ENCODE measurements at places on chromosomes 5 and 9.

DNA sequence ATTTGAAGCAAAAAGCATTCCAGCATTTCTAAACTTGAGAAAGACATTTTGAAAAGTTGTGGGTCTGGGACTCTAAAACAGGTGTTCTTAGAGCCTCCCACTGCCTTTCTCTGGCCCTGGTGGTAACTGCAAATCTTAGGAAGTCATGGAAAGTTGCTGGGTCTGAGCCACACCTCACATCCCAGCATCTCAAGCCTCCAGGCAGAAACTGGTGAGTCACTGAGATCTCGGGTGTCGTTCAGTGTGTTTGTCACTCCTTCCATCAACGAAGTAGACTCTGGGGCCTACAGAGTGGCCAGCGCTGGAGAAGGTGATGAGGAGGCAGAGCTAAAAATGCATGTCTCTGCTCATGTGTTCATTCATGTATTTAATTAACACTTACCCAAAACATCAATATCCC, 59.6 kb upstream of the C5orf58 start:
- no peak overlapping the region for H3K4me3 ChIP-seq
- no peaks in the 10 kb centered on the region for H3K4me1 ChIP-seq
- no peaks in the 10 kb centered on the region for H3K36me3 ChIP-seq
- H3K27me3 ChIP-seq = peaks cover 1% of the 10 kb centered on the region

- H3K27ac ChIP-seq = peak overlapping the region; percentile 30
- DNase-seq = no peak
- no peaks in the 10 kb centered on the region for H3K36me3 ChIP-seq
- H3K4me1 ChIP-seq = peaks cover 49% of the 10 kb centered on the region
- peak overlapping the region; percentile 81 for H3K4me3 ChIP-seq
- H3K27me3 ChIP-seq = no peaks in the 10 kb centered on the region
These were observed 4.1 kb upstream of the TUBB4B start for GRCh38 chr9:137236936-137237421.

DNA sequence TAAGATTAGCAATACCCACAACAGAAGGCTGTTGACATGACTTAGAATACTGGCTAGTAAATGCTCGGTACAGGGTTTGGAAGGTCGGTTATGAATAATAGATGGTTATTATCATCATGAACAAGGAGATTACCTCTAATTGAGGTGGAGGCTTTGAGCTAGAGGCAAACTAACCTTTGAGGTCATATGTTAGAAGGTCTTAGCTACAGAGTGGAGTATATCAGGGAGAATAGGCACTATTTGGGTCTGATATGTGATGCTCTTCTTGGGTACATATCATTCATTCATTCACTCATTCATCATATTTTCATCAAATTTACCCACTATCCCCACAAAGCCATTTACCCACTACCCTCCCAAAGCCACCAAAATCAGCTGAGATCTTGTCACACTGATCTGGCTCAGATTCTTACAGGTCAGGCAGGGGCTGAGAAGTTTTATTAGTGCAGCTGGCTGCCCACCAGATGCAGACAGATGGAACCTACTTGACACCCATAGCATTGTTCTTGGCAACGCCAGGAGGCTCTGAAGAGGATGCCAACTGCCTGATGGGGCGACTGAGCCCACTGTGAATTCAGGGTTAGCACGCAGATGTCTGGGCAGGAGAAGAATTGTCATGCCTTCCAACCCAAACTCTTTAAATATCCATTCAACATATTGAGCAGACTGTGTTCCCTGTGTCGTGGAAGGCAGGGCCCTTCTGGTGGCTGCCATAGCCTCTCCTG, 90.2 kb upstream of the SH3PXD2B start:
- no peak for DNase-seq
- no peaks in the 10 kb centered on the region for H3K36me3 ChIP-seq
- peaks cover 3% of the 10 kb centered on the region for H3K27me3 ChIP-seq
- H3K27ac ChIP-seq = no peak overlapping the region

GRCh38 chr9:28410411-28410810, 837.1 kb upstream of the C9orf72 start:
- H3K4me1 ChIP-seq = no peaks in the 10 kb centered on the region
- H3K36me3 ChIP-seq = no peaks in the 10 kb centered on the region
- H3K4me3 ChIP-seq = no peak overlapping the region
- no peak for DNase-seq
- H3K27me3 ChIP-seq = no peaks in the 10 kb centered on the region
- no peak overlapping the region for H3K27ac ChIP-seq

DNA sequence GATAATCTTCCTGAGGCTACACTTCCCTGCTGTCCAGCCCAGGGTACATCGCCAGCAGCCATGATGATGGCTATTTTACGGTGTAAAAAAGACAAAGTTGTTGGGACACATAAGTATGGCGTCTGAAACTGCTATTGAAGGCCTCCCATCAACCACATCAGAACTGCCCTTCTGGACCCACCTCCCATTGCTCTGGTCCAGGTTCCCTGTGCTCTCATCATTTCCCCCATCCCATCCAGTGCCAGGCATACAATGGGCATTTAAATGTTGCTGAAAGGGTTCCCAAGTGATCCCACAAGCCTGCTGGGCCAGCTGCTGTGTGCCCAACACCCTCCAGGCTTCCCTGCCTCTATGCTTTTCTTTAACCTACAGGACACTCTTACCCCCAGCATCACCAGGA, 10.6 kb downstream of the IL9 start:
- H3K4me3 ChIP-seq = no peak overlapping the region
- no peaks in the 10 kb centered on the region for H3K27me3 ChIP-seq
- DNase-seq = no peak
- H3K36me3 ChIP-seq = no peaks in the 10 kb centered on the region
- no peak overlapping the region for H3K27ac ChIP-seq

GRCh38 chr9:130452835-130453234, 8.1 kb downstream of the ASS1 start:
- H3K36me3 ChIP-seq = no peaks in the 10 kb centered on the region
- peaks cover 63% of the 10 kb centered on the region for H3K4me1 ChIP-seq
- no peak overlapping the region for H3K27ac ChIP-seq
- H3K27me3 ChIP-seq = no peaks in the 10 kb centered on the region
- no peak for DNase-seq
- H3K4me3 ChIP-seq = no peak overlapping the region

DNA sequence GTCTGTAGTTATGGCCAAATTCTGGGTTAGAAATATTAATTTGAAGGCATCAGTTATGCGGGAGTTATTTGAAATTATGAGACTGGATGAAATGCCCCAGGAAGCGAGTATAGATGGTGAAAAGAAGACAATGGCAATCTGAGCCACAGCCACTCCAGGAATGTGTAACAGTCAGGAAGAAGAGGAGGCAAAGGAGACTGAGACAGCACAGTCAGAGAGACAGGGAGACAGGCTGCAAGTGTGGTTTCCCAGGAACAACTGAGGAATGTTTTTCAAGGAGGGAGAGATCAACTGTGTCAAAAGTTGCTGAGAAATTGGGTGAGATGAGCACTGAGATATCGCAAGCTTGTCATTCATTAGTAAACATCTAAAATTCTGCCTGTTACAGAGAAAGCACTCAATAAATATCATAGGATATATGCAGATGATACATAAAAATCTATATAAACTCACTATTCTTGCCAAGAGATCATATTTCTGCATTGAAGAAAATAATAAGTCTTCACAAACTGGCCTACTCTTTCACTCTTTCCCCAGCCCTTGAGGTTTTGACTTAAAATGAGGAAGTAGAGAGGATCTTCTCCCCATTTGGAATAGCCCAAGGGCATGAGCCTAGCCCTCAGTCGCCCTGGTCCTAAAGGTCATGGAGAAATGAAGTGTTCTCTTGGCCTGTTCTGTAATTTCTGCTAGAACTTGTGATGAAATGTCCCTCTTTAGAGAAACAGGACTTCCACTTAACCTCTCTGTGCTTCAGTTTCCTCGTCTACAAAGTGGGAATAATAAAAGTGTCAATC, 48.5 kb upstream of the RLN1 start:
- no peaks in the 10 kb centered on the region for H3K27me3 ChIP-seq
- no peak overlapping the region for H3K27ac ChIP-seq
- DNase-seq = no peak
- no peak overlapping the region for H3K4me3 ChIP-seq
- no peaks in the 10 kb centered on the region for H3K36me3 ChIP-seq

DNA sequence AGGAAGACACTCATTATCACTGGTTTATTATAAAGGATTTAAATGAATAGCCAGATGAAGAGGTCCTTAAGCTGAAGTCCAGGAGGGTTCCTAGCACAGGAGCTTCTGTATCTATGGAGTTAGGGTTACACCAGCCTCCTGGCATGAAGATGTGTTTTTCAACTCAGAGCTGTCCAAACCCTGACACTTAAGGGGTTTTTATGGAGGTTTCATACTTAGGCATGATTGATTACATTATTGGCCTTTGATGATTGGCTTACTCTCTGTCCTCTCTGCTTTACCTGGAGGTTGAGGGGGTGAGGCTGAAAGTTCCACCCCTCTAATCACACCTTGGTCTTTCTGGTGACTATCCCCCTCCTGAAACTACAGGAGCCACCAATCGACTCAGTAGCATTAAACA, 84.9 kb upstream of the ZNF169 start:
- no peak overlapping the region for H3K4me3 ChIP-seq
- peaks cover 6% of the 10 kb centered on the region for H3K36me3 ChIP-seq
- no peak for DNase-seq
- peaks cover 96% of the 10 kb centered on the region for H3K4me1 ChIP-seq

DNA sequence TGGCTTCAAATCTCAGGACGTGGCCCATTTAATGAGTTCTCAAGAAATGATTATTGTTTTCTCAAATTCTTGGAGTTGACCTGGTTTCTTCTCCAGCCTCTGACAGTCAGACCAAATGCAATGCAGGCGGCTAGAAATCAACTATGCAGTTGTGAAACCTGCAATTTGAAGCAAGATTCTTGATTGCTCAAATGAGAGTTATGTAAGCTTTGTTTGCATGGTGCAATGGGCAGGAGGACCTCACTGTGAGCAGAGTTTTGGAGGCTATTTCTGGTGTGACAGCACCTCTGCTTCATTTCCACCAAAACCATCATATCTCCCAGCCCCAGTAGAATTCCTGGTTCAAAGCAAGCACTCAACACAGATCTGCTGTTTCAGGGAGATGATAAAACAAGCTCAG, 500.0 kb upstream of the KLF4 start:
- DNase-seq = no peak
- no peaks in the 10 kb centered on the region for H3K27me3 ChIP-seq
- no peak overlapping the region for H3K27ac ChIP-seq
- no peaks in the 10 kb centered on the region for H3K36me3 ChIP-seq
- no peaks in the 10 kb centered on the region for H3K4me1 ChIP-seq
